ENCODE measurements at places on chromosomes 2 and 18.
A peak's percentile ranks its signal among the peaks of the same experiment; 100 is the strongest.

DNA sequence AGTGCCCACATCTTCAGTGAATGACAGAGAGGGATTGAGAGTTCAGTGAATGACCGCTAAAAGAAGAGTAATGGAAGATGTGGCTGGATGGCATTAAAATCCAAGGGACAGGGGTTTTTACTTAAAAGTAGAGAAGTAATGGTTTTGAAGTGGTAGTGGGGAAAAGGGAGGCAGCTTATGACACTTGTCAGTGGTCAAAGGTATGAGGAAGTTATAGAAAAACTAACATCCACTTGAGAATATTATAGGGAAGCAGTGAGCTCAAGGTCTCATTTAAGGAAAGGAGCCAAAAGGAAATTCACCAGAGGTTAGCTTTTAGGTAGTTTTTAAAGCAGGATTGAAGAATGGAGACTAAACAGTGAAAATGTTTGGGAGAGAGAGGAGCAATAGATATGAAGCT lies 24.3 kb downstream of the CDK15 start:
- no peak for DNase-seq

DNA sequence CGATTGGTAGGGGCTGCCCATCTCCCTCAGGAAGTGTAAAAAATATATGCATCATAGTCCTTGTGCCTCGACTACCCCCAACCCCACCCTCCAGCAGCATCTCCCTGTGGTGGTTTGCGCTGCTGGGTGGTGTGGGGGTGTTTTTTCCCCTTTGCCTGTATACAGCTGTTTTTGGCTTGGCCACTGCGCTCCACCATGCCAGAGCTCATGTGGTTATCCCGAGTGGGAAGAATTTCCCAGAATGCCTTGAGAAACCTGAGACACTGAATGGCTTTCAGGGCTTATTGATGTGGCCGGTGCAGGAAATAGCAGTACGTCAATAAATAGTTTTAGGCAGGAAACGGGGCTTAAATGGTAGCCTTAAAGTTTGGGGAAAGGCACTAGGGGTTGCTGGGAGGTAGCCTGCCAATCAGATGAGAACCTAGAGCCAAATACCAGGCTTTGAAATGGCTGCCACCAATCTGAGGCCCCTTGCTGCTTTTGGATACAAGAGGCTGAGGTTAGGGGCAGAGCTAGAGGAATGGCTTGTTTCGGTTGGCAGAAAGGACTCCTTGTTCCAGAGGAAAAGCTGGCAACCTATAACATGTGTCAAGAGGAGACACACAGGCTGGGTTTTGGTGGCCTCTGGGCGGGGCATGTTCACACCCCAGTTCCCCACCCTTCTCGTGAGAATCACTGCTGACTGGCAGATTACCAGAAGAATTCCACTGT lies 144.1 kb downstream of the SMAD7 start:
- no peak for DNase-seq

- DNase-seq = no peak
These were observed 937.2 kb upstream of the DDX18 start for GRCh38 chr2:116877274-116877673.

DNA sequence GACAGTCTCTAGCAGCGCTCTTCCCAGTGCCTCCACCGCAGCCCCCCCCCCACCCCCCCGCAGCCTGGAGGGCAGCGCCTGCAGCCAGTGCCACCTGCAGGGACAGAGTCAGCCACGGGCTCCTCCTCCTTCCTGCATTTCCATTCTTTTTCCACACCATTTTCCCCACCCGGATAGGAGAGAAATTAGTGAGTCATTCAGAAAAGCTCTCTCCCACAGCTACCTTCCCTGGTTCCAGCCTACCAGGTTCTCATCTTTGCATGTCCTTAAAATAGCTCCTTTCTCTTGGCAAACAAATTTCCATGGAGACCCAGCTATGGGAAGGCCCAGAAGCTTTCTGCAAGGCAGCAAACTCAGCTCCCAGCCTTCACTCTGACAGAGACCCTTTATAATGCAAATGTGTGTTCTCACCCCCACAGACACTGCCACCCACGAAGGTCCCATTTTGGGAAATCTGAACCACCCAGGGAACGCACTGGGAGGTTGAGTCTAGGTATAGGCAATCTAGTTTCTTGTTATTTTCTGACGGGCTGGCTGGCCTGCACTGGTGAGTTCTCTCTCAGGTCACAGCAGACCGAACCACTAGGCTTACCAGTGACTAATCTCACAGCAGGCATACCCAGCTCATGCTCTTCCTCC lies 41.8 kb upstream of the ATG16L1 start:
- peak; percentile 49 for DNase-seq

DNA sequence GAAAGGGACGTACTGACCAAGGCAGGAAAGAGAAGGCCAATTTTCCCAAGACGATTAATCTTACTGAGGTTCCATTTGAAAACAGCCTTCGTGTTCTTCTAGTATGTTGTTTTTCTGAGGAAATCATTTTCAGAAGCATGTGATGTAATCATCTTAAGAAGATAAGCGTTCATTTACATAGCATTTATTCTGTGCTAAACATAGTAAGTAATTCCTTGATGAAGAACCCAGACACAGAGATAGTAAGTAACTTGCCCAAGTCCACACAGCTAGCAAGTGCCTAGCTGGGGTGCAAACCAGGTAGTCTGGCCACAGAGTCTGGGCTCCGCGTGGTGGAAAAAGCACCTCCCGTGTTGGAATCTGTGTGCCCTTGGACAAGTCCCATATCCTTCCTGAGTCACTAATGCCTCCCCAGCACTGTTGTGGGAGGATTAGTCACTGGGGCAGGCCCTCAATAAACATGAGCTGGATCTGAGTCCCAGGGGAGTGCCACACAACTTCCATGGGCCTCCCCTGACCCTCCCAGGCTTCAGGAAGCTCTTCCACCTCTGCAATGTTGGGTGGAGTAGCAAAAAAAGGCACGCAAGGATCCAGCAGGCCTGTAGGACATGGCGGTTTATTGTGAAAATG lies 26.9 kb upstream of the ASAP2 start:
- peak; percentile 94 for DNase-seq

Data from ELR (cell line).